Body of pancreas (tissue), 4 donors: ENCODE measurements at places on chromosomes 1 and 21. TPM values are rescaled to one million over a fixed set of nuclear protein-coding genes. Genes with fewer than 3 reads are reported as not detected.

DNA sequence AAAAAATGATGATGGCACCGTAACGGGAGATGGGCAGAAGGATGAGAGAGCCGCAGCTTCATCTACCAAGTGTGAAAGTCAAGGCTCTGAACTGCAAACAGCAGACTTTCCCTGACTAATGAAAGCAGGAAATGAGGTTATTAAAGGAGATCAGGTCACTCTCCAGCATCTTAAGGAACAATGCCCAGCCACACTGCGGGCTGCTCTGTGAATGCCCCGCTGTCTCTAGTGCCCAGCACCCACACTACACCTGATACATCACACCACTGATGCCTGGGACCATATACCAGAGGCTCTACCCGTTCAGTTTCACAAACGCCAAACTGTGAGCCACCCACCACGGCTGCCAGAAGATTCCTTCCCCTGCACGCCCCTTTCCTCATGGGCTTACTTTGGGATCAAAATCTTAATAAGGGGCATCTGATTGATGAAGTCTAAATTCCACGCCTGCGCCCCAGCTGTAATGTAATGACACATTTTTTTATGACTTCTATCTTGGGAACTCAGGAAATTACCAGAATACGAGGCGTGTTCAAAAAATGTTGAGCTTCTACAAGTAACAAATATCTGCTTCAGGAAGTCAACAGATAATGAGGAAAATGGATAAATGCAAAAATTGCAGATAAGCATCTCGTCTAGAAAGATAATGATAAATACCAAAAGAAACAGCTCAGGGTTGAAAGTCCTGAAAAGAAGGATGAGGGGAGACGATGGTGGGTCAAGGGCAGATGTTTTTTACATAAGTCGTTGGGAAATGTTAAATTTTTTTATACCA, 72.0 kb downstream of the MIS18A start:
- no peak overlapping the region for H3K4me3 ChIP-seq
- no peaks in the 10 kb centered on the region for H3K36me3 ChIP-seq
- H3K27ac ChIP-seq, result no peak overlapping the region
- no peak for DNase-seq

GRCh38 chr1:236257216-236257615, 24.5 kb downstream of the ERO1B start:
- peaks cover 59% of the 10 kb centered on the region for H3K4me1 ChIP-seq
- H3K27ac ChIP-seq, result no peak overlapping the region
- no peak overlapping the region for H3K4me3 ChIP-seq
- H3K36me3 ChIP-seq, result peaks cover 11% of the 10 kb centered on the region
- no peak for DNase-seq

GRCh38 chr21:42580793-42581321, 67.2 kb downstream of the SLC37A1 start:
- H3K4me3 ChIP-seq, result no peak overlapping the region
- DNase-seq, result no peak
- no peaks in the 10 kb centered on the region for H3K4me1 ChIP-seq
- no peak overlapping the region for H3K27ac ChIP-seq
- H3K27me3 ChIP-seq, result no peaks in the 10 kb centered on the region

GRCh38 chr1:204307334-204307883, 52.3 kb downstream of the PLEKHA6 start:
- H3K36me3 ChIP-seq, result no peaks in the 10 kb centered on the region
- H3K4me3 ChIP-seq, result no peak overlapping the region
- H3K27me3 ChIP-seq, result no peaks in the 10 kb centered on the region
- no peak for DNase-seq
- H3K4me1 ChIP-seq, result peaks cover 13% of the 10 kb centered on the region

GRCh38 chr1:228933753-228934152, 198.5 kb downstream of the RHOU start:
- no peak for DNase-seq
- no peak overlapping the region for H3K4me3 ChIP-seq
- no peaks in the 10 kb centered on the region for H3K36me3 ChIP-seq

The PPP1R12B gene
- 33.0 TPM for total RNA-seq

The ADAMTS4 gene
- 6.7 TPM for total RNA-seq

The OR4F16 gene
- total RNA-seq, result not detected
